Stomach (tissue), 19 donors: ENCODE measurements at places on chromosomes 2 and 18. TPM values are rescaled to one million over a fixed set of nuclear protein-coding genes. Genes with fewer than 3 reads are reported as not detected.

LOXHD1 gene
- not detected for total RNA-seq

GKN2 gene
- total RNA-seq: not detected

SCN7A gene
- total RNA-seq: 40.8 TPM

SP100 gene
- total RNA-seq: 96.8 TPM

AQP12B gene
- total RNA-seq: not detected

BCL11A gene
- 27.4 TPM for total RNA-seq

DNA sequence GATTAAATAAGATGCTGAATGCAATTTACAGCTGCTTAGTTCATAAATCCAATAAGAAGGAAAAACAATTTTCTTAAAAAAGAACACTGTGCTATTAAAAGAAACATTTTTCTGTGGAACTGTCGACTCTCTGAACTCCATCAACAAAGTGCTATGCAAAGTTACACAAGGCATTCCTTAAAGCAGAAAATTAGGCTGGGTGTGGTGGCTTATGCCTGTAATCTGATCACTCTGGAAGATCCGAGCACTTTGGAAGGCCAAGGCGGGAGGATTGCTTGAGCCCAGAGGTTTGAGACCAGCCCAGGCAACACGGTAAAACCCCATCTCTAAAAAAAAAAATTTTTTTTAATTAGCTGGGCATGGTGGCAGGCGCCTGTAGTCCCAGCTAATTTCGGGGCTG lies 13.0 kb downstream of the MCM6 start:
- peaks cover 93% of the 10 kb centered on the region for H3K36me3 ChIP-seq
- no peaks in the 10 kb centered on the region for H3K4me1 ChIP-seq
- no peak overlapping the region for H3K4me3 ChIP-seq
- no peaks in the 10 kb centered on the region for H3K27me3 ChIP-seq

DNA sequence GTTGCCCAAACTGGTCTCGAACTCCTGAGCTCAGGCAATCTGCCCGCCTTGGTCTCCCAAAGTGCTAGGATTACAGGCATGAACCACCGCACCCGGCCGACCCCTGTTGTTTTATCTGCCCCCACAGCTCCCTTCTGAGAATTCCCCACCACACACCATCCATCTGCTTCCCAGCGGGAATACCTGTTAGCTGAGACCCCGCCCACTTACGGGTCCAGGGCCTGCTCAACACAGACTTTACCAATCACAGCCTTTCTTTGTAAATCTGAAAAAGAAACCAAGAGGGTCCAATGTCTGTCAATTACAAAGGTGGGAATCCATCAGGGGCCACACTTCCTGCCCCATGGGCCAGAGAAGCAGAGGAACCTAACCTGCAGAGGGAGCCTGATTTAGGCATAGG lies 14.2 kb upstream of the CABLES1 start:
- H3K4me3 ChIP-seq: no peak overlapping the region
- peaks cover 2% of the 10 kb centered on the region for H3K4me1 ChIP-seq
- no peaks in the 10 kb centered on the region for H3K36me3 ChIP-seq
- H3K27me3 ChIP-seq: no peaks in the 10 kb centered on the region
- DNase-seq: no peak

GRCh38 chr2:122755281-122755780 lies 999.9 kb downstream of the TSN start:
- no peaks in the 10 kb centered on the region for H3K36me3 ChIP-seq
- H3K4me3 ChIP-seq: no peak overlapping the region
- no peak for DNase-seq

DNA sequence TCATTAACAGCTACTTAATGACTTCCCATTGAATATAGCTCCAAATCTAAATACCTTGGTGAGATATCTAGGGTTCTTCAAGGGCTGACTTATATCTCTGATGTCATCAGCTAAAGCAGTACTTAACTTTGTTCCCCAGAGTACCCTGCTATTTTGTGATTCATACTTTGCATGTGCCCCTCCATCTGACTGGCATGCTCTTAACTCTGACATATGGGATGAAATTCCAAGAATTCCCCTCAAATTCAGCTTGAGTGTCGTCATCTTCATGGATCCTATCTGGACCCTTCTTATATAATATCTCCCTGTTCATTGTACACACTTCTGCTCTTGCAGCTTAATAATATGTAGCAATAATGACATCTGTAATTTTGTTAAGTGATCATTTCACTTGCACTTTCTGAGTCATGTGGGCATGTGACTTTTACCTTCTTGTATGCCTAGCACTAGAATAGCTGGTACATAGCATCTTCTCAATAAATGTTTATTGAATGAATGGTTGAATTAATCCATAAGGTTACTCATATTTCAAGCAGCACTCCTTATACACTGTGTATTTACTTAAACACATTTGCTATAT lies 172.9 kb downstream of the WDR7 start:
- H3K27me3 ChIP-seq: no peaks in the 10 kb centered on the region
- no peak for DNase-seq
- peaks cover 11% of the 10 kb centered on the region for H3K36me3 ChIP-seq
- no peaks in the 10 kb centered on the region for H3K4me1 ChIP-seq

- H3K27me3 ChIP-seq: no peaks in the 10 kb centered on the region
- H3K36me3 ChIP-seq: no peaks in the 10 kb centered on the region
- peaks cover 6% of the 10 kb centered on the region for H3K4me1 ChIP-seq
- DNase-seq: no peak
- no peak overlapping the region for H3K4me3 ChIP-seq
- no peak overlapping the region for H3K27ac ChIP-seq
Observed at GRCh38 chr2:73823916-73824523, 4.7 kb upstream of the STAMBP start.

DNA sequence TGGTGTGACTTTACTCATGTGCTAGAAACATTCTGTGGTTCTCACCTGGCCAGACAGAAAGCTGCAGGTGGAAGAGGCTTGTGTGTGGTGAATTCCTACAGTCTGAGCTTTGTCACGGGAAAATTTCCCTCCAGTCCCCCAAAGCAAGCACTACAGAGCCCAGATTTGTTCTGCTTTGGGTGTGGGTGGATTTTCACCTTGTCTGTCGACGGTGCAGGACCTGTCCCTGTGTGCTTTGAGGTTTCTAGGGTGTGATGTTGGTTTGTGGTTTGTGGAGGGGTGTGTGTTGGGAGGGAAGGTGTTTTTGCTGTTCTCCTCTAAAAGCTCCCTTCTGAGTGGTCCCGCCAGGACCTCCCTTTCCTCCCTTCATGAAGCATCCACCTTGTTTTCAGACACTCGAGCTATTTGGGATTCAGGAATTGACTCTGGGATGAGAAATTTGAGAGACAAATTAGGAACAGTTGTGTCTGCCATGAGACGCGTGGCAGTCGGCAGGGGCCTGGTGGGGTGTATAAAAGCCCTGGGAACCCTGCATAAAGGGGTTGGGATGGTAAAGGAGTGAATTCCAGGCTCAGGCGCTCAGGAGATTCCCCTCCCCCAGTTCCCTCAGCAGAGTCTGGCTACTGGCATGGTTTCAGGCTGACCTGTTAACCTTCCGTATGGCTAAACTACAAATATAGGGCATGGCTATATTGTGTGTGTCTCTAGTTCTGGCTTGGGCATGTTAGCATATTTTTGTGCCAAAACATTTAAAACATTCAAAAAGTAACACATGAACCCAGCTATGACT lies 65.5 kb downstream of the DGKD start:
- H3K4me1 ChIP-seq: peaks cover 73% of the 10 kb centered on the region
- peak; percentile 72 for DNase-seq
- H3K4me3 ChIP-seq: peak overlapping the region; percentile 37
- H3K27me3 ChIP-seq: no peaks in the 10 kb centered on the region
- no peaks in the 10 kb centered on the region for H3K36me3 ChIP-seq

DNA sequence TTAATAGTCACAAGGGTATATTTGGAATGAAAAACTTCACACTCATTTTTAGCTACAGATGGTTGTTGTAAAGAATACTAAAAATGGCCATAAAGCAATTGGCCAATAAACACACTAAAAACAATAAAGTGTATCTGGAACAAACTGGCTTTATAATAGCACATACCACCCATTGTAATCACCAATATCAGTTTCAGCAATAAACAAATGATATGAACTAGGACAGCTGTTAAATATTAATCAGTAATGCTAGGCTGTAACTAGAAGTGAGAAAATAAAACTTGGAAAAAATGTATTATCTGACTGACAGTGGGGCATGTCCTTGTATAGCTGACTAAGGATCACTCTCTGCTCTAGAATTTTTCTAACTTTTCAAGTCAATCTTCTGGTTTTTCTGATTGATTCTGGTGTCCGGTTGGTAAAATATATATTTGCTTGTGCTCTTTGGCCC lies 312.5 kb downstream of the RND3 start:
- no peaks in the 10 kb centered on the region for H3K27me3 ChIP-seq
- peak; percentile 14 for DNase-seq
- H3K4me1 ChIP-seq: peaks cover 18% of the 10 kb centered on the region
- no peak overlapping the region for H3K4me3 ChIP-seq
- H3K27ac ChIP-seq: peak overlapping the region; percentile 13
- H3K36me3 ChIP-seq: no peaks in the 10 kb centered on the region

GRCh38 chr2:66430505-66431273 lies 4.2 kb upstream of the MEIS1 start:
- peaks cover 41% of the 10 kb centered on the region for H3K4me1 ChIP-seq
- H3K4me3 ChIP-seq: no peak overlapping the region
- no peaks in the 10 kb centered on the region for H3K36me3 ChIP-seq
- peaks cover 65% of the 10 kb centered on the region for H3K27me3 ChIP-seq
- DNase-seq: peak; percentile 39
- H3K27ac ChIP-seq: peak overlapping the region; percentile 93

DNA sequence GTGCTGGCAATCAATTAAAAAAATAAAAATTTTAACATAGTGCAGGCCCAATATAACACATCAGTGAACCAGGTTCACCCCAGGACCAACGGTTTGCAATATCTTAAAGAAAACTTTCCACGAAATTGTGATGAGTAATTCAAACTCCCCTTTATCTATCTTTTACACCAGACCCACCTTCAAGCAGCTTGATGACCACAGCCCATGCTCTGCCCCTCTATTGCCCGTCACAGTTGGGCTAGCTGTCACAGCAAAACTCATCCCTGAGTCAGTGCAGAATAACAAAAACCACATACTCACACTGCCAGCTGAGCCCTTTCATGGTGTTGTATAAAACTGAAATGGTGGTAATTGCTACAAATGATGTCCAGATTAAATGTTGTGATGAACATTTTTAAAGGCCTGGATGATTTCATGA lies 112.5 kb upstream of the CREB1 start:
- H3K4me1 ChIP-seq: peaks cover 6% of the 10 kb centered on the region
- H3K36me3 ChIP-seq: no peaks in the 10 kb centered on the region
- no peaks in the 10 kb centered on the region for H3K27me3 ChIP-seq
- H3K27ac ChIP-seq: no peak overlapping the region

GRCh38 chr2:215171796-215172195 lies 33.4 kb upstream of the ABCA12 start:
- no peak overlapping the region for H3K4me3 ChIP-seq
- DNase-seq: no peak
- H3K4me1 ChIP-seq: no peaks in the 10 kb centered on the region
- no peak overlapping the region for H3K27ac ChIP-seq

GRCh38 chr2:23452853-23453420 lies 68.0 kb downstream of the KLHL29 start:
- H3K27ac ChIP-seq: no peak overlapping the region
- peak; percentile 38 for DNase-seq
- H3K27me3 ChIP-seq: no peaks in the 10 kb centered on the region
- no peaks in the 10 kb centered on the region for H3K36me3 ChIP-seq
- H3K4me3 ChIP-seq: no peak overlapping the region

DNA sequence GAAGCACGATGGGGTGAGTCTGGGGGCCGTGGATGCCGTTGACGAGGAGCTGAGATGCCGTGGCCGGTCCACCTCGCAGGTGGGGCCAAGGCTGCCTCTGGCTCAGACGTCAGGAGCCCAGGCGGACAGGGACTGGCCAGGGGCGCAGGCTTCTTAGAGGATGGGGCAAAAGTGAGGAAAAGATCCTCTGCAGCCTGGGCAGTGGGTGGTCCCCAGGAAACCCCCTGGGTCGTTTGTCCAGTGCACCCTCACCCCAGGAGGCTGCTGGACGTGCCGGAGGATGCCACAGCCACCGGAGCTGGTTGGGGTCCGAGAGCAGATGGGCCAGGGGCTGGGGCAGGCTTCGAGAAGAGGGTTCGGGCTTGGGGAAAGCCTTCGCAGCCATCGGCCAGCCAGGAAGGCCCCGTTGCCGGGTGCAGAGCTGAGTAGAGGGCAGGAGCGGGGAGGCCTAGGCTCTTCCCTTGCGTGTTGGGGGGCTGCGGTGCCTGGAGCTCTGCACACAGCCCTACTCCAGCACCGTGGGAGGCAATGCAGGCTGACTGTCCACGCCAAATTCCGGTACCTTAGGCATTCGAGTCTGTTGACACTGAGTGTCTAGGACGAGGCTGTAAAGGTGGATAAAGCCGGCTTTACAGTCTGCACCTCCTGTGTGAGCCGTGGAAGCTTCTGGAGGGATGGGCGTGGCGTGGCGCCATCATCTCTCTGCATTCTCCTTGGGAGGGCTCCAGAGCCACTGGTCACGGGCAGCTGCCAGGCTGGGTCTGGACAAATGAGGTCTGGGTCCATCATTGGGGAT lies 18.8 kb downstream of the GPC1 start:
- H3K4me1 ChIP-seq: peaks cover 46% of the 10 kb centered on the region
- H3K4me3 ChIP-seq: peak overlapping the region; percentile 65
- no peaks in the 10 kb centered on the region for H3K36me3 ChIP-seq
- no peak for DNase-seq
- H3K27me3 ChIP-seq: peaks cover 55% of the 10 kb centered on the region
- H3K27ac ChIP-seq: no peak overlapping the region

GRCh38 chr2:126676221-126677175 lies 20.5 kb downstream of the GYPC start:
- H3K27ac ChIP-seq: no peak overlapping the region
- no peaks in the 10 kb centered on the region for H3K27me3 ChIP-seq
- peaks cover 3% of the 10 kb centered on the region for H3K36me3 ChIP-seq
